ENCODE measurements at places on chromosomes 3 and 15. TPM values are rescaled to one million over a fixed set of nuclear protein-coding genes. Genes with fewer than 3 reads are reported as not detected.
A peak's percentile ranks its signal among the peaks of the same experiment; 100 is the strongest.

- no peak for DNase-seq
Measured at GRCh38 chr3:53739966-53740365, 106.3 kb downstream of the CHDH start.

GRCh38 chr3:28907616-28908015 is 373.3 kb upstream of the RBMS3 start:
- DNase-seq, result no peak

DNA sequence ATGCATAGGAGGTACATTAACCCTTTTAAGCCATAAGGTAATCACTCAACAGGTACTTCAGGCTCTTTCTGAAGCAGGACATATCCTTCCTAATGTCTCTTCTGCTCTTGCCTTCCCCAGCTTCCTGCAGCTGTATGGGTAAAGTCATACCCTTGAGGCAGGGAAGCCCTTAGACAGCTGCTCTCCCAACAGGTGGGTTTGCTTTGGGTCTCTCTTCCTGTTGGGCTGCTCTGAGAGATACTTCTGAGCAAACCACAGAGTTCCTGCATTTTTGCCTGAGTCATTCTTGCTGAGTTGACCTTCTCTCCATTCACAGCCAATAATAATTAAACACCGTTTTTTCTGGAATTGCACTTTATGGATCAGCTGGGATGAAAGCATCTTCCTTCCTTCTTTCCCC is 2.0 kb upstream of the TRAT1 start:
- DNase-seq, result no peak

GRCh38 chr3:9248522-9249271 is 749 bp downstream of the SRGAP3 start:
- no peak for DNase-seq

DNA sequence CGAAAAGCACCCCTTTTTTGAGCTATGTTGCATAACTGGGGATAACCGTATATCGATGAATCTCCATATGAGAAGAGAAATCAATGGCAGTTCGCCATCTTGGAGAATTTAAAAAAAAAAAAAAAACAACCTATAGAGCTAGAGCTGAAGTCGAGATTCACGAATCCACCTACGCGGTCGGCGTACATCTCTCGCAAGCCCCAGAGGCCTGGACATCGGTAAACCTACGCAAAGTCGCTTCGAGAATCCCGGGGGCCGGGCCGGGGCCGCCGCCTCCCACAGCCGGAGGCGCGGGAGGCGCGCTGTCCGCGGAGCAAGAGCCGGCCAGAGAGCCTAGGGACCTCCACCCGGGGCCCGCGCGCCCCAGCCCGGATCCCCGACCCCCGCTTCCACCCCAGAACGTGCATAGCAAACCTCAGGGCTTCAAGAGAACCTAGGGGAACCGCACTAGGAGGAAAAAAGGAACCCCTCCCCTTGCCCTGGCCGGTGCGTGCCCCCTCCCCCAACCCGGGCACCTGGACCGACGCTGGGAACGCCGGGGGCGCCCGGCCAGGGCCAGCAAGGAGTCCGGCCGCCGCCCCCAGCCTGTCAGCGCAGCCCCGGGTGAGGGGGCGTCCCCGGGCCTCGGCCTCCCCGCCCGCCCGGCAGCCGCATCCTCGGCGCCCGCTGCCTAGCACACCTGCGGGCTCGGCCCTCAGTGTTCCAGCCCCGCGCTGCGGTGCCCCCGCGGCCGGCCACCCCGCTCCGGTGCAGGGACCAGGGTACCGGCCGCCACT is 567 bp downstream of the PFN2 start:
- peak; percentile 89 for DNase-seq

DNA sequence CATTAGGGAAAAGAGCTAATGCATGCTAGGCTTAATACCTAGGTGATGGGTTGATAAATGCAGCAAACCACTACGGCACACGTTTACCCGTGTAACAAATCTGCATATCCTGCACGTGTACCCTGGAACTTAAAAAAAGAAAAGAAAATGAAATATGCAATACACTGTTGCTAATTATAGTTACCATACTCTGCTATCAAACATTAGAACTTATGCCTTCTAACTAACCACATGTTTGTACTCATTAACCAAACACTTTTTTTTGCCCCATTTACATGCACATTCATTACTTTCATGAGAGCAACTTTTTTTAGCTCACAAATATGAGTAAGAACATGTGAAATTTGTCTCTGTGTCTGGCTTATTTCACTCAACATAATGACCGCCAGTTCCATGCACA is 253.1 kb downstream of the CGGBP1 start:
- DNase-seq, result no peak

GRCh38 chr3:118766306-118766669 is 268.4 kb downstream of the IGSF11 start:
- no peak for DNase-seq

ATP13A5 gene
- not detected for total RNA-seq

Measured in uterus (tissue), 4 donors.